ENCODE measurements at places on chromosomes 7 and 10.

DNA sequence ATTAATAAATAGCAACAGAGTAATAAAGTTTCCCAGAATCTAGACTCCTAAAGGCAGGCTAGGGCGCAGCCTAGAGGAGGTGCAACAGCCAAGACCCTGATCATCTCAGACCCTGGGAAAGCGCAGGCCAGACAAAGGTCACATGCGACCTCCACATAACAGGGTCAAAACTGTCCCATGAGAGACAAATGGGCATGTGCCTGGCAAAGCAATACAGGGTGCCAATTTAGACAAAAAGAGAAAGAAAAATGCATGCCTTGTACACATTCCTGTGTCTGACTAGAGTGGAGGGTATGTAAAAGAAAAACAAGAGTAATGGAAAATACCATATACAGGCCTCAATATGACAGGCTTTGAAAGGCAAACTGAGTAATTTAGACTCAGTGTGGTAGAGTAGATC is 22.2 kb downstream of the MPP7 start:
- DNase-seq: no peak

- DNase-seq: no peak
Observed at GRCh38 chr10:75189266-75190096, 21.1 kb upstream of the VDAC2 start.

DNA sequence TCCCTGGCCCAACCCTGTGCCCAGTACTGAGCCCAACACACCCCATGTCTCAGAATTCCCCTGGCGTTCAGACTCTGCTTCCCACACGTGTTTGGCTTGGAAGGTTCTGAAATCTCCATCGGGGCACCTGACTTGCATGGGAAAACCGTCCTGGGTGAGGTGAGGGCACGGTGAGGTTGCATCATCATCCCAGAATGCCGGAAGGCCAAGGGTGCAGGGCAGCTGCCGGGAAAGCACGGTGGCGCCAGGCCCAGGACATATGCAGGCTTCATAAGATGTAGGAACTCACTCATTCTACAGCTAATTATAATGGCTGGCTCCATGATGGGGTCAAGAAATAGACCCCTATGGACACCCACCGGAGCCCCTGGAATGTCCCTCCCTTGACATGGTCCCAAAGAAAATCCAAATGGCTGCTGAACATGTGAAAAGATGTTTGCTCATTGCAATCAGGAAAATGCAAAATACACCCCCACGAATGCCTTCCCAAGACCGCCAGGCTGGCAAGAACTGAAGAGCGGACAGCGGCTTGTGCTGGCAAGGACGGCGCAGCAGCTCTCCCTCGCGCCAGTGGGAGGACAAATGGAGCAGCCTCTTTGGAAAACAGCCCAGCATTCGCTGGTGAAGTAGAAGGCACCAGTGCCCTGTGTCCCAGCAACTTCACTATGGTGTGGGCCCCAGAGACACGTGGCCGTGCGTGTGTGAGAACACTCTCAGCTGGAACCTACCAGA is 2.3 kb downstream of the KNDC1 start:
- no peak for DNase-seq

GRCh38 chr7:156544919-156545715 is 95.5 kb upstream of the RNF32 start:
- peak; percentile 55 for DNase-seq

DNA sequence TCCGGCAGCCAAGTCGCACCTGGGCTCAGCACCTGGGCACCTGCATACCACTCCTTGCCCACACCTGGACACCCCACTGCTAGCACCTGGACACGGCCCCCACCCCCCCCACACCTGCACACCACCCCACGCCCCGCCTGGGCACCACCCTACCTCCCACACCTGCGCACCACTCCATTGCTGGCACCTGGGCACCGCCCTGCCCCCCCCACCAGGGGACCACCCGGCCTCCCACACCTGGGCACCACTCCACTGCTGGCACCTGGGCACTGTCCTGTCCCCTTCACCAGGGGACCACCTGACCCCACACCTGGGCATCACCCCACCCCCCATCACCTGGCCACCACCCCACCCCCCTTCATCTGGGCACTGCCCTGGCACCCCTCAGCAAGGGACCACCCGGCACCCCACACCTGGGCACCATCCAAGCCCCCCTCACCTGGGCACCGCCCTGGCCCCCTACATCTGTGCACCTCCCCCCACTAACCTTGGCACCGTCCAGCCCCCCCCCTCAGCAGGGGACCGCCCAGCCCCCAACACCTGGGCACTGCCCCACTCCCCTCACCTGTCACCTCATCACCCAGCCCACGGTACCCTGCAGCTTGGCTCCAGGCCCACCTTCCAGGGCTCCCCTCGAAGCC is 33.8 kb upstream of the RNF32 start:
- DNase-seq: no peak

GRCh38 chr10:78543031-78543748 is 509.5 kb downstream of the RPS24 start:
- peak; percentile 18 for DNase-seq

GRCh38 chr7:24704311-24704710 is 53.0 kb downstream of the GSDME start:
- DNase-seq: no peak

GRCh38 chr7:44433255-44434022 is 57.0 kb downstream of the NUDCD3 start:
- DNase-seq: no peak

DNA sequence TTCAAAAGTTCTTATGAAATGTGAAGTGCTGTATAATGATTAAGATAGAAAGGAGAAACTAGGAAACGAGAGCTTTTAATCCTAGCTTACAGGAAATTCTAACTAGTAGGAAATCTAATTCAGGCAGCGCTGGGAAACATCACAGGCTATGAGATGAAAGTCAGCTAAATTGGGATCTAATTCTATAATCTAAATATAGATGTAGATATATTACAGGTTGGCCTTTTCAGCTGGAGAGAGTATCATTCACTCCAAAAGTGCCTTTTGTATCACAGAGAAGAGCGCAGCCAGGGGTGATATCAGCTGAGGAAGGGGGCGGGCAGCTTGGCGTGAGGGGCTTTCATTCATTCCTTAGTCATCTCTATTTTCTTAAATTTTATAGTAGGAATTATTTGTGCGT is 157.0 kb downstream of the CUX1 start:
- DNase-seq: no peak

DNA sequence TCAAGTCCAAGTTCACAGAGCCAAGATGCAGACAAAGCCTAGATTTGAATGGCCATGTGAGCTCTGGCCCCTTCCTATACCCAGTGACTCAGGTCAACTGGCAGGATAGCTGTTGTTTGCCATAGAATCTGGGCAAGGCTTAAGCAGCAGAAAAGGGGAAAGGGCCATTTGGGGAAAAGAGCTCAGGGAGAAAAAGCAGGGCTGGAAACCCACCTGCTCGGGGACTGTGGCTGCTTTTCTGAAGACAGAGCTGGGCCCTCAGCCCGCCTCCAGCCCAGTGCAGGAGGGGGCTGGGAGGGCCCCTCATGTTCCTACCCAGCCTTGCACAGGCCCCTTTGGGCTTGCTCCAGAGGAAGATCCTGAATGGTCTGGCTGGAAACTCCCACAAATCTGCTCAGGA is 32.6 kb upstream of the HABP2 start:
- DNase-seq: no peak

DNA sequence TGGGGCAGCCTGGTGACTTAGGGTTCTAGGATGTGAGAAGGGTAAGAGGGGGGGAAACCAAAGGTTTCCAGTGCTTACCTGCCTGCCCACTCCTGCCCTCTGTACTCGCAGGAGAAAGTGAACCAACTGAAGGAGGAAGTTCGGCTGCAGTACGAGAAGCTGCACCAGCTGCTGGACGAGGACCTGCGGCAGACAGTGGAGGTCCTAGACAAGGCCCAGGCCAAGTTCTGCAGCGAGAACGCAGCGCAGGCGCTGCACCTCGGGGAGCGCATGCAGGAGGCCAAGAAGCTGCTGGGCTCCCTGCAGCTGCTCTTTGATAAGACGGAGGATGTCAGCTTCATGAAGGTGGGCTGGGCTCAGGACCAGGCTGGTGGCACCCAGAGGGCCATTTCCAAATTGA is 10.7 kb downstream of the TRIM8 start:
- no peak for DNase-seq

DNA sequence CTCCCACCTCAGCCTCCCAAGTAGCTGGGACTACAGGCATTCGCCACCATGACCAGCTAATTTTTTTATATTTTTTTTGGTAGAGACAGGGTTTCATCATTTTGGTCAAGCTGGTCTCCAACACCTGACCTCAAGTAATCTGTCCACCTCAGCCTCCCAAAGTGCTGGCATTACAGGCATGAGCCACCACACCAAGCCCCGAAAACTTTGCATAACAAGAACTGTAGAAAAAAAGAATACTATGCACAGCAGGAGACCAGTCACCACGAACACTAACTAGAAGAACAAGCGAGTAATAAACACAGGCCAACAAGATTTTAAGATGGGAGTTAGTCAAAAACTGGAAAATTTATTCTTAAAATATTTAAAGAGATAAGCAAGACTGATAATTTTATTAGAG is 447.0 kb downstream of the ETV1 start:
- no peak for DNase-seq

DNA sequence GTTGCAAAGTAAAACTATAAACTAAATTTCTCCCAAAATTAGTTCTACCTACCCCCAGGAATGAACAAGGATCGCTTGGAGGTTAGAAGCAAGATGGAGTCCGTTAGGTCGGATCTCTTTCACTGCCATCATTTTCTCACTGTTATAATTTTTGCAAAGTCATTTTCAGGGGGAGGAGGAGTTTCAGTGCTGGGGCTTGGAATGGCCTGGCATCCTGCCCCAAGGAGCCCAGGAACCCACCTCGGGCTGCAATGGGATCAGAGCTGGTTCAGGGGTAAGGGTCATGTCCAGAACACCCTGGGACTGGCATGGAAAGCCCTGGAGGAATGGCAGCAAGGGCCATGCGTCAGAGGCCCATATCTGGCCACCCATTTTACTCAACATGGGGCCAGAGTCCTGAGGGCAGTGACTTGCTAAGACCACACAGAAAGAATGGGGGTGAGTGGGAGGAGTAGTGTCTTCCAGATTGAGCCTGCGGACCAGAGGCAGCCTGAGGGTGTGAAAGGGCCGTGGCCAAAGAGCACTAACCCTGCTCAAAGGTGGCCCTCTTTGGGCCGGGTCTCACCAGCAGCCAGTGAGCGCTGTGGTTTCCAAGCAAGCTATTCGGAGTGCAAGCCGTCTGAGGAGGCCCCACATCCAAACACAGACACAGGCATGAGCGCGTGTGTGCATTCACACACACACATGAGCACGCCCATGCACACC is 31.8 kb downstream of the GPRIN2 start:
- DNase-seq: no peak

- DNase-seq: no peak
Observed at GRCh38 chr7:33964417-33965182, 59.3 kb downstream of the BMPER start.

- DNase-seq: no peak
Observed at GRCh38 chr10:78139341-78139740, 105.7 kb downstream of the RPS24 start.

DNA sequence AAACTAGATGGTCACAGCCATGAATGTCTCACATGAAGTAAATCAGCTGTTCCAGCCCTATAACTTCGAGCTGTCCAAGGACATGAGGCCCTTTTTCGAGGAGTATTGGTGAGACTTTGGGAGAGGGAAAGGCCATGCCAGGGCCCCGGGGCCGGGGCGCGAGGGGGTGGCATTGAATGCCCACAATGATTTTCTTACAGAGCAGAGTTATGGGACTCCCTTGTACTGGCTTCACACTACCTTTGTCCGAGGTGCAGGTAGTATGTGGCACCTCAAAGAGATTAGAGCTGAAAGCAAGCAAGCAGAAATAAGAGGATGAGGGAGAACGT is 407 bp downstream of the ELOVL3 start:
- DNase-seq: no peak

DNA sequence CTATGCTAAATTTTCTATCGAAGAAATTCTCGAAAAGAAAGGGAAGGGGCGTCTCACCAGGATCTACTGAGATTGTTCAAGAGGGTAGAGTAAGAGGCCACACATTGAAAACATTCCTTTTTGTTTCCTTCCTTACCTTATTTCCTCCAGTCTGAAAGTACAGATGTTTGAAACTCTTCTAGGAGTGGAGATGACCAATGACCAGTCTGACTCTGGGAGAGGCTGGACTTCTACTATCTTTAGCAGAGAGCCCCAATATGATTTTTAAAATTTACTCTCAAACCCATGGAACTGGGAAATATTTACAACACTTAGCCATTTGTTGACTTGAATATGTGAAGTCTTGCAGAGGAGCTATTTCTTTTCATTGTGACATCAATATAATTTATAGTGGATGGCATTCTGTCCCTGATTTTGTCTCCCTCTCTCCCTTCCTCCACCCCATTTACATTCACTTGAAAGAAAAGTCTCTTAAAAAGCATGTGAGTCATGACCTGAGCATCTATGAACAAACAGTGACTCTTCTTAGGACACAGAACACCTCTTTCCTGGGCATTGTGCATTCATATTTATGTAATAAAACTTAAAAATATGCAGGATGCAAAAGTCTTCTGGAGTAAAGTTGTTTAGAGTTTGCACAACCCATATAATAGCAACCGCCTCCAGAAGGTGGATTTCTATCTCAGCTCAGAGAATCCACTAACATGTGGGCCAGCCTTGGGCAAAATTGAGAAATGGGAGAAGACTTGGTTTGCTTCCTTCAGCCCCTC is 31.2 kb upstream of the BMPER start:
- DNase-seq: no peak

GRCh38 chr7:143413123-143413522 is 4.5 kb upstream of the EPHA1 start:
- DNase-seq: no peak

DNA sequence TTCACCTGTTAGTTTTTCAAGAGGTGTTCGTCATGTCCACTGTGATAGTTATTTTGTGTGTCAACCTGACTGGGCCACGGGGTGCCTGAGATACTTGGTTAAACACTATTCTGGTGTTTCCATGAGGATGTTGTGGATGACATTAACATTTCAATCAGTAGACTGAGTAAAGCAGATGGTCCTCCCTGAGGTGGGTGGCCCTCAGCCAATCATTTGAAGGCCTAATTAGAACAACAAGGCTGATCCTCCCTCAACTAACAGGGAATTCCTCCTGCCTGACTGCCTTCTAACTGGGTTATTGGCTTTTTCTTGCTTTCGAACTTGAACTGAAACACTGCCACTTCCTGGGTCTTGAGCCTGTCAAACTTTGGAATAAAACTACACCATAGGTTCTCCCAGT is 75.8 kb downstream of the ENO4 start:
- DNase-seq: no peak

DNA sequence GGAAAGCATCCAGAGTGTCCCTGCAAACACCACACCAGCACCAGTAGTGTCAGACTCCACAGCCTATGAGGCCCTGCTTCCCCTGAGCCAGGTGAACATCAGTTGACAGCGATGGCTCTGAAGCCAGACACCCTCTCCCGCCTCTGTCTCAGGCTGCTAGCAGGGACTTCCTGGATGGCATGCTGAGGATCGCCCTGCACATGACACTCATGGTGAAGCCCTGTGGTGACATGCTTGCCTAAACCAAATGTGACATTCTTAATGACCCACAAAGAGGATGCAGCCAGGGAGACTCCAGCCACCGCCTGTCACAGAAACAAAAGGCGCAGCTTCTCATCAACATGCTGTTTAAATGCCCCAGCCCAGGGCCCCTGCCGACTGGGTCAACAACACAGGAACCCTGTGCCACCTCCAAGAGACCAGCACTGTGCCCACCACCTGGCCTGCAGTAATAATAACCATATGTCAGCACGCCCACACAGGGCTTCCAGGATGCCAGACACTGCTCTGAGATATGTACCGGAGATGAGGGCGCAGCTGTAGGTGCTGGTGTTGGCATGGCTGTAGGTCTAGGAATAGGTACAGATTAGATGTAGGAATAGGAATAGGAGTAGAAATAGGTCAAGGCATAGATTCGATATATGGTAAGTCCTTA is 81.3 kb downstream of the GRID1 start:
- peak; percentile 94 for DNase-seq

GRCh38 chr10:5776881-5777197 is 36.4 kb downstream of the GDI2 start:
- no peak for DNase-seq
